ENCODE measurements at places on chromosomes 16 and 17.

- no peak for DNase-seq
Observed at GRCh38 chr16:10202649-10203048, 20.4 kb upstream of the GRIN2A start.

GRCh38 chr16:30523768-30524574, 2.4 kb downstream of the ZNF768 start:
- DNase-seq = no peak

DNA sequence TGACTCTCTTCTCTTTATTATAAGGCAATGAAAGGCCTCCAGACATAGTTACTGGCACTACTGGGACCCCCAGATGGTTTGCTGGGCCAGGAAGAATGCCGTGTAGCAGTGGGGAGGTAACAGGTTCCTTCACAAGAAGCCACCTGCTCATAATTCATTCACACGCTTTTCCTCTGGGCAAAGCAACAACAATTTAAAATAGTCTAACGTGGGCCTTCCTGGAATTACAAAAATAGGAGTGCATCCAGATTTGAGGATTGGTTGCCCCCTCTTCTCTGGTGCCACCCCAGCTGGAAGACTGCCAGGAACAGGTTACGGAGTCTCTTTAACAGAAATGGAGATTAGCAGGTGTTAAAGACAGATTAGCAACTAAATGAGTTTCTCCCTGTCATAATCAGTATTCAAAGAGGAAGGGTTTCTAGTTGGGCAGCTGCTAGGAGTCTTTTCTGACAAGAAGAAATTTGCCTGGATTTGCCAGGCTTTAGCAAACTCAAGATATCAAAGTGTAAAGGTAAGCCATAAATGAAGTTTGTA, 409.6 kb downstream of the NPIPA8 start:
- DNase-seq = no peak

DNA sequence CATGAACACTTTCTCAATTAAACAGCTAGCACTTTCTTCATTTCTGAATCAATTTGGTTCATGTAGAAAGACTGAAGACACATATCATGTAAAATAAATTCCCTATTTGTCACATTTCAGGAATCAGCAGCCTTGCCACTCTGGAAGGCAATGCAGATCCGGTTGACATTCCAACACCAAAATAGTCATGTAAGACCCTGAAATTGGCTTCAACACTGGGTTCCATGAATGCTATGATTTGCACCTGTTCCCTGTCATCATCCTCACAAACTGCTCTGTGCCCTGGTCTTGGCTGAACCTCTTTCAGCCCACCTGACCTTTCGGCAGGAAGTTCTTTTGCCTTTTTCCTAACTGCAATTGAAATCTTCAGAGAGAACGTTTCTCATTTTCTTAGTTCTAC, 156.9 kb downstream of the CDH8 start:
- DNase-seq = no peak

- no peak for DNase-seq
Observed at GRCh38 chr17:60403962-60404361, 12.0 kb upstream of the USP32 start.

DNA sequence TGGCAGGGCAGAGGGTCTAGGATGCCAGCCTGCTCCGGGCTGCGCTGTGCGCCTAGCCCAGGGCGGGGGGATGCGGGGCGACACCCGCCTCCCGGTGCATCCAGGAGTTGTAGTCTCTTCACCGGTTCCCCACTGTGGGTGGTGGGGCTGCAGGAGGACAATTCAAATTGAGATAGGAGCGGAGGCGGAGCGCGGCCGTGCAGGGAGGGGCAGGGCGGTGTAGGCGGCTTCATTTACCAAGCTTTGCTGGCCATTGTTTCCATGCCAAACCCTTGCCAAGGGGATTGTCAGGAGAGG, 2047.4 kb downstream of the TP53TG3F start:
- DNase-seq = no peak

DNA sequence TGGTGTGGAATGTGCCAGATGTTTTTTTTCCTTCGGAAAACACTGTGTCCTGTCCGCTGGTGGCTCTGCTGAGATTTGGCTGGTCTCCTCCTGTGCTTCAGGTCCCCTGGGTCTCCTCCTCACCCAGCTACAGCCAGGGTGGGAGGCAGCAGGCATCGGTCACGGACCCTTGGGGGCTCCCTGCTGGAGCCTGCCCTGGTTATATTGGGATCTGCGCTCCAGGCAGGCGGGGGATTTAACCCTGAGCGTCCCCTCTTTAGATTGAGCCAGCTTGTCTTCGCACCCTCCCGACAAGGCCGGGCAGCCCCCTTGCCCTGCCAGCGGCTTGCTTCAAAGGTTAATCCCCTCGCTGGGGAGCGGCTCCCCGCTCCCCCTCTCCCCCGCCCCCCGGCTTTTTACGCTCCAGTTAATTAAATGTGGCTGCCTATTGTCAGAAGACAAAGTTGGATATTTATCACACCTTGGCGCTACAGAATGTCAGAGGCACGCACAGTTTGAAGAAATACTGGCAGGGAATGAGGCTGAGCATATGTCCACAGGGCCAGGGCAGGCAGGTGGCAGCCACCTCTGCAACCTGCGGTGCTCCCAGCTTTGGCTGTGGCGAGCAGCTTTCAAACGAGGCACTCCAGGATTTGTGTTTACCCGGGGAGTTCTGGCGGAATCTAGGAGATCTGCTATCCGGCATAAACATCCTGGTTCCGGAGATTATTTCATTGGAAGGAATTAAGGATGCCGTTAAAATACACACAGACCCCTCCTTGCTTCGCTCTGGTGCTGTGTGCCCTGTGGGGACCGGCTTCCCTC, 38.2 kb upstream of the GSE1 start:
- DNase-seq = peak; percentile 78

DNA sequence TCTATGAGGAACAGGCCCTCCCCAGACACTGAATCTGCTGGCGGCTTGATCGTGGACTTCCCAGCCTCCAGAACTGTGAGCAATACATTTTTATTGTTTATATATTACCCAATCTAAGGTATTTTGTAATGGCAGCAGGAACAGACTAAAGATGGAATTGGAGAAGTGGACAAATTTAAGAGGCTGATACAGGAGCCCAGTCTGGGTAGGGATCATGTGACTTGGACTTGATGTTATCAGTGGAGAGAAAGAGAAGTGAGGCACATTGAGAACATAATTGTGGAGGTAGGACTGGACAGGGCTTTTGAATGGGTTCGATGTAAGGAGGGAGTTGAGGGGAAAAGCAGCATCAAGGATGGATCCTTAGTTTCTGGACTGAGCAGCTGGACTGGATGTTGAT, 93.8 kb downstream of the USP31 start:
- DNase-seq = no peak

- no peak for DNase-seq
Observed at GRCh38 chr16:88713054-88713453, 6.8 kb downstream of the CTU2 start.

DNA sequence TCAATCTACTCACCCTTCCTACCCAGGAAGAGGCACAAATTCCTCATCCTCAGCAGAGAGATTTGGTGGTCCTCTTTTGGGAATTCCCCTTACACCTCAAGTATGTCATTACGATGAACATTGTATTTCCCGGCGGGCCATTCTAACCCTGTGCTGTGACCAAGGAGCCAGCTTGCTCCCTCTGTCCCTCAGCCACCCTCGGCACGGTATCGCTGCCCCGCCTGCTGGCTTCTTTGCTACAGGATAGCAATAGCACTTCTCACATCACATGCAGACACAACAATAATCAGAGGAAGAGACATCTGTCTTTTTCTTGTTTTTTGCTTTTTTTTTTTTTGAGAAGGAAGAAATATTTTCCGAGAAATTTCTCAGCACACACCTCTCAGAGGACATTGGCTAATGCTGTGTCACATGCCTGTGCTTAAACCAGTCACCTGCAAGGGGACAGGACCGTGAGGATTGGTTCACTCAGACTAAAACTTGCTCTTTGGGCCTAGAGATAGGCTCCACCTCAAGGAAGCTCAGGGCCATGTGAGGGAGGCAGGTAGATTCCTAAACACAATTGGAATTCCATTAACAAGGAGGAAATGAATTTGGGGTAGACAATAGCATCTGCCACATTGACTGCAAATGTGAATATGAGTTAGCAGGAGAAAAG, 41.2 kb downstream of the TMC5 start:
- DNase-seq = no peak

GRCh38 chr16:52488837-52489289, 58.1 kb downstream of the TOX3 start:
- DNase-seq = no peak

DNA sequence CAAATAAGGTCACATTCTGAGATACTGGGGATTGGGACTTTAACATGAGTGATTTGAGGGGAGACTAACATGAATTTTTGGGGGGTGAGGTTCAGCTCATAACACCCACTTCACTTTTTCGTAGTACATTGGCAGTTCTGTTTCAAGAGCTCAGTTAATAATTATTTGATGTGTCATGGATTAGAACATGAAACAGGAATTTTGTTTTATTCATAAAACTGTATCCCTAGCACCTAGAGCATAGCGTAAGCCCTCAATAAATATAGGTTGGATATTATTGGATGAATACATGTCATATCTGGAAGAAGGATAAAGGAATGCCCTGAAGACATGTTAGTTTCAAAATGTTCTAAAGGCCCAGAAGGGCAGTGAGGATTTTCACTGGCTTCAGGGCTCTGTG, 119.8 kb downstream of the PRKCA start:
- no peak for DNase-seq

DNA sequence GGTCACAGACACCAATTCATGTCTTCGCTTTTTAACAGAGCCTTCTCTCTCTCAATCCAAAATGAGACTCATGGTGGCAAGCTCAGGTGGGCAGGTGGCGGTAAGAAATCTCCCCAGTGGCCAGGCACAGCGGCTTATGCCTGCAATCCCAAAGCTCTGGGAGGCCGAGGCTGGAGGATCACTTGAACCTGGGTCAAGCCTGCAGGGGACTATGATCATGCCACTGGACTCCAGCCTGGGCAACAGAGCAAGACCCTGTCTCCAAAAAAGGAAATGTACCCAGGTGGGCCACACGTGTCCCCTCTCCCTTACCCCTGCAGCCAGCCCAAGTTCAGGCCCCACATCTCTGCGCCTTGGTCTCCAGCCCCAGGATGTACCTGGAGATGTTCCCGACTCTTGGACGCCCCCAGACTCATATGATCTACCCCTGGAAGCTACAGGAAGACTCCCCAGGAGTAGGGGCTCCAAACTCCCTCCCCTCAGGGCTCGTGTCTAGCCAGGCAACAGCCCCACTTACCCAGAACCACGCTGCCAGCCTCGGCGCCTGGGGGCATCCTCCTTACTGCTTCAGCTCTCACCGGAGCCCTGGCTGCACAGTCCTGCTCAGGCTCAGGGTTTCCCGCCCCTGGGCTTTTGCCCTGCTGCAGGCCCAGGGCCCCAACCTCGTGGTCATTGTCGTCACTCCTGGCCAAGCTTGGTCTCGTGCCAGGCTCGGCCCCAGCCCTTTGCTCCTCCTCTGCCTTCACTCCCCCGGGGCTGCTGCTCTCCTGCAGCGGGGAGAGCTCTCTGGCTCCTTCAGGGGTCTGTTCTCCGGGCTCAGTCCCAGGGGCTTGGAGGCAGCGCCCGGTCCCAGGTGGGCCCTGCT, 16.2 kb downstream of the MYLK3 start:
- no peak for DNase-seq

DNA sequence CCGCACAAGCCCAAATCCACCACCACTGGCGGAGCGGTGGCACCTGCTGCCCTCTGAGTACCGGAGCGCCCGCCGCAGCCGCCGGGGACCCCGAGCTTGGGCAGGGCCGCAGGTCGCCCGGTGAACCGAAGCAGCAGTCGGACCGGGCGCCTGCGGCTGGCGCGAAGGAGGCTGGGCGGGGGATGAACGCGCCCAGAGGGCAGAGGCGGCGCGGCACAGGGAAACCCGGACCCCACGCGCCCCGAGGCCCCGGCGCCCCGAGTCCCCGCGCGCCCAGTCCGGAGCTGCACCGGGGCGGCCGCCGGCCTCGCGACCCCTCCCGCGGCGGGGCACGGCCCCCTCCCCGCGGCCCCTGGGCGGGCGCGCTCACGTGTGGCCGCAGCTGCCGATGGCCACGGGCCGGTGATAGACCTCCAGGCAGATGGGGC, 393 bp downstream of the RNF166 start:
- DNase-seq = no peak

DNA sequence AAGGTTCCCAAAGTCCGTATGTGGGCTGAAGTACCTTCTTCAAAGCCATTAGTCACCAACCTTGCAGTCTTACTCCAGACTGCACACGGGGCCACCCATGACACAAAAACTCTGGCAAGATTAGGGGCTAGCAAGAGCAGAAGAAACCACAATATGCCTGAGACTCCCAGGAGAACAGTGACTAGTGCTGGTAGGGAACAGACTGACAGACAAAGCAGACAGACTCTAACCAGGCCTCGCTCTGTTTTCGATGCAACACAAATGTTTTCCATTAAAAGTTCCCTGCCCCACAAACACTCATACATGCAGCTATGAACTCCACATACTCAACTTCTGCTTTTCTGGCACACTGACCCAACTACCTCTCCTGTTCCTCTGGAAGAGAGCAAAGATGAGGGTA, 102.2 kb downstream of the HIC1 start:
- DNase-seq = no peak

GRCh38 chr16:67593288-67593687, 31.0 kb downstream of the CTCF start:
- DNase-seq = no peak

- no peak for DNase-seq
Observed at GRCh38 chr16:88534638-88535190, 35.5 kb upstream of the ZC3H18 start.

GRCh38 chr17:71033336-71033735, 864.0 kb downstream of the KCNJ2 start:
- no peak for DNase-seq

DNA sequence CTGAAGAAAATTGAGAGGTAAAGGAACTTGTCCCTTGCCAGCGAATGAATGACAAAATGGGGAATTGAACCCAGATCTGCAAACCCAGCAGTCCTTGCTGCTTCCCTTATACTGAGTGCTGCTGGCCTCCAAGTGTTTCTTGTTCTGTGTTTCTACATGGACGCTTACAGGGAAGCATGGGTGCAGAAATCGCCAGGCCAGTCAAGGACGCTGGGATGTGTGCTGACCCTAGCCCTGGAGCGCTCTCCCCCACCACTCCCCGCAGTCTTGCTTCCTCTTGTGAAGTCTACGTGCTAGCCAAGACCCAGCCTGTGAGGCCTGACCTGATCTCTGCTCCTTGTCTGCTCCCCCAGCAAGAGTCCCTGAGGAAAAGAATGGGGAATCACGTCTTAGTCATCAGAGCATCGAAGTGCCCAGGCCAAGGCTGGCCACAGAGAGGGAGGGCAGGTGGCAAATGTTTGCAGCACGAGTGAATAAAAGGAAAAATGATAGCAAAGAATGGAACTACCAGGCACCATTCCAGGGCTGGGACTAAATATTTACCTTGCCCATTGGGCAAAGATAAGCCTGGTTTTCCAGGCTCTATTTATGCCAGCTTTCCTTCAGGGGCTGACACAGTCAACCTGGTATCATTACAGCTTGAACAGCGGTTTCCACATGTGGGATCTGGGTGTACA, 17.4 kb downstream of the CA4 start:
- DNase-seq = no peak
